ENCODE measurements at places on chromosomes 6 and 20. TPM values are rescaled to one million over a fixed set of nuclear protein-coding genes. Genes with fewer than 3 reads are reported as not detected.

DNA sequence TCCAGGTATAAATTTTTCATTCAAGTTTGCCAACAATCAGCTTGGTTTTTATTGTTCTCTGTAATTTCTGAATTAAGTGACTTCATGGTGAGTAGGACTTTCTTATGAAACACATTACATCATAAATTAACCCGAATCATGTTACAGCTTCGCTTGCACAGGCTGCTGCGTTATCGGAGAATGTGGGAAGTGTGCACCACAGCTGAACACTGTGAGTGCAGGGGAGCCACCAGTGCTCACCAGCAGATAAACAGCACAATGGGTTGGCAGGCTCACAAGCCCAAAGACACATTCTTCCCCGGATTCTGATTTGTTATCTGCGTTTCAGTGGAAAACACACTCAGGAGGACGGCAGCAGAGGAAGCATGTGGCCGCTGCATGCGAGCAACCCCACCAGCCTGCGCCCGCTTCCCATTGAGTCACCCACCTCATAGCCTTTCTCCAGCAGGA lies 121.1 kb downstream of the GMDS start:
- DNase-seq: peak; percentile 98

DNA sequence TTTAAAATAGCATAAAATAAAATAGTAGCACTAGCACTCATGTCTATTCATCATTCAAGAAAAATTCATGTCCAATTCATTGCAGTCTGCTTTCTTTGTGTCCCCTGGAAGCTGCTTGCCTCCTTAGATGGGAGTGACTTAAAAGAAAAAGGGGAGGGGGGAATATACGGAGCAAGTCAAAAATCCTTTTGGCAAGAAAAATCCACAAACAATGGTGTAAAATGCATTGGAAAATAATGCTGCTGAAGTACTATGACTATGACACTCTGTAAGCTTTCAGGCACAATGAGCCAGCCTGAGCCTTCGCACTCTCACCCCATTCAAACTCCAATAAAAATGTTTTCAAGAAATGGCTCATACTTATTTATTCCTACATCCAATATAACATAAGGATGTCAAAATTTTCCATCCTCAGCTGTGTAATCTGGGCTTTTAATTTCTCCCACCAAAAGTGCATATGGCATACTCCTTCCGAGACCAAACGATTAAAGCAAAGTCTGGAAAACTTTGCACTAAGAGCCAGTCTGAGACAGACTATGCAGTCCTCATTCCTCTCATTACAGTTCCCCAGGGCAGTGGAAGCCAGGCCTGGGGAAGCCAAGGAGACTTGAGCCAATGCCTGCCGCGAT lies 790 bp downstream of the NEDD9 start:
- peak; percentile 76 for DNase-seq

TNF gene
- not detected for total RNA-seq

DNA sequence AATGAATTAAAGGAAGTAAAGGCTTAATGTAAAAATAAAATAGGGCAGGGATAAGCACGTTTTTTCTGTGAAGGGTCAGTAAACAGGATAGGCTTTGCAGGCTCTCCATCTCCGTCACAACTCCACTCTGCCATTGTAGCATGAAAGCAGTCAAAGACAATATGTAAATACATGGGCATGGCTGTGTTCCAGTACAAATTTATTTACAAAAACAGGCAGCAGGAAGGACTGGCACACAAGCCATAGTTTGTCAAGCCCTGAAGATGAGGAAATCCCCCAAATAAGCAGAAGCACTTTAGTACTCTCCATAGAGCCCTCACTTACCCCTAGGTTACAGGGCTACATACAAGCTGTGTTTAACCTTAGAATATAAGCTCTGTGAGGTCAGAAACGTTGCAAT lies 8.9 kb upstream of the FBXO9 start:
- DNase-seq: no peak

- DNase-seq: no peak
These were observed 128.9 kb downstream of the TMEM200A start for GRCh38 chr6:130494729-130495128.

DNA sequence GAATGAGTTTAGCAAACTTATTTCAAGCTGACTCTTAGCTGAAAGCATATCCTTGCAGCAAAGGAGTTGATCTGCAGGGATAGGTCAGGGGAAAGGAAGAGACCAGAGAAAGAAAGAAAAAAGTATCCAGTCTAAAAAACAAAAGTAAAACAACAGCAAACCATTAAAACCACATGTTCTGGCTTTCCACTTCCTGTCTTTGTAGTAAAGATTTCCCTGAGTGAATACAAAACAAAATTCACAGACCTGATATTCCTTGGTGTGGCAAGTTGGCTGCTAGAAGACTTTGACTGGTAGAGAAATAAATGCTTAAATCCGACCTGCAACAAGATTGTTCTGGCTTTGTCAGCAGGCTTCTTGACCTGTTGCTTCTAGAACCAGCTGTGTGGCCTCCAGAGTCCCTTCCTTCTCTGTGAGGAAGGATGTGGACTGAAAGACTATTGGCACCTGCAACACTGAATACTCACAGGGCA lies 23.4 kb upstream of the MCM3 start:
- no peak for DNase-seq

DNA sequence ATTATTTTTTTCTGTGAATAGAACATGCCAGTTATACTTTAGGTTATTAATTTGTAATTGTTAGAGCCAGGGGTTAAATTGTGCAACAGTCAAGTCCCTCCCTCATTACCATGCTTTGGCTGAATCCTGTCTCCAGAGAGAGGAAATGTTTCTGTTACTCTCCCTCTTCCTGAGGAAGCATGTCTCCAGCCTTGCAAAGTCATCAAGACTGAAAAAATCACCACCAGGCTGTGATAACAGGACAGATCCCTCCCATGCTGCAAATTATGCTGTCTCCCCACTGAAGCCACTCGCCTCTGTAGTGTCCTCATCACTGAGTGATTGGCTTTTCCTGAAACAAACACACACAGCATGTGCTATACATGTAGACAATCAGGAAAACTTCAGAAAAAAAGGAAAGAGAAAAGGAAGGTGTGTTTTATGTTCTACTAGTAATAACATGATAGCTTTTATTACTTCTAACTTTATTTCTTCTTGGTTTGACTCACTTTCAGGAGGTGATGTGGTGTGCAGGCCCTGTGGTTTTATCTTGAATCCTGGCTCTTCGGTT lies 290.0 kb upstream of the JAG1 start:
- DNase-seq: no peak

DNA sequence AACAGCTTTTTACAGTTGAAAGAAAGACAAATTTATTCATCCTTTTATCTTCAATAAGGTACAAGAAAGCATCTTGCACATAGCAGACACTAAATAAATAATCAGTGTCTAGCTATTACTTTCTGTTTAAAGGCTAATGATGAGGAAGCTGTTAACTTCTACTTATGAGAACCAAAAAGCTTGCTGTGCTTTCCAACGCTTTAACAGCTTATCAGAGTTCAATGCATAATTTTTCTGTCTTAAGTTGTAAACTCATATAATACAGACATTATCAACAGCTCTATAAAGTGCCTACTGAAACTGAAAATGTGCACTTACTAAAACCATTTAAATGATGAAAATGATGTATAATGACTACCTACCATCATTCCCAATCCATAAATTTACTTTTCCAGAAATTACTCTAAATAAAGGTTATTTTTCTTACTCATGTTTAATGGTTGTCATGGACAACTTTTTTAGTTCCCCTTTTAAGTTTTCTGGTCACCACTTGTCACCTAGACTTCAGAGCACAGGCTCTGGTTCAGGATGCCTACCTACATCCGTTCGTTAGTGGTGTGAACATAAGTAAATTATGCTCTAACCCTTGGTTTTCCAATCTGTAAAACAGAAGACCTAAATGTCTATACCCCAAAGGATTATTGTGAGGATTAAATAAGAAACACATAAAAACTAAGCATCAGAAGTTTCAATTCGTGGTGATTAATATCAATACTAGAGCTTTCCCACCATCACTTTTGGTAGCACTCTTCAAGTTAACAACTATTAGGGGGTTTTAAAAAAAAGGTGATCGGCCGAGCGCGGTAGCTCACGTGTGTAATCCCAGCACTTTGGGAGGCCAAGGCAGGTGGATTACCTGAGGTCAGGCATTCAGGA lies 8.0 kb downstream of the PNISR start:
- no peak for DNase-seq

DNA sequence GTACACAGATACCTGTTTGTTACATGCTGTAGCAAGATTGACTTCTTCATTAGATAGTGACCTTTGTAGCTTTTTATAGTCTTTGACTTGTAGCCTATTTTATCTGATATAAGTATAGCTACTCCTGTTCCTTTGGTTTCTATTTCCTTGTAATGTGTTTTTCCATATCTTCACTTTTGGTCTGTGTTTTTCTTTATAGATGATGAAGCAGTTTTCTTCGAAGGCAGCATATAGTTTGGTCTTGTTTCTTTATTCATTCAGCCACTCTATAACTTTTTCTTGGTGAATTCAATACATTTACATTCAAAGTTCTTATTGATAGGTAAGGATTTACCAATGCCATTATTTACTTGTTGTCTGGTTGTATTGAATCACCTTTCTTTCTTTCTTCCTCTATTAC lies 1357.3 kb upstream of the EYS start:
- DNase-seq: no peak

GRCh38 chr6:55088902-55089301 lies 85.4 kb upstream of the HCRTR2 start:
- DNase-seq: no peak

GSTA2 gene
- total RNA-seq: not detected

IRF4 gene
- total RNA-seq: not detected

- DNase-seq: no peak
These were observed 80.4 kb upstream of the PMEPA1 start for GRCh38 chr20:57790176-57790575.

SOX12 gene
- total RNA-seq: 79.8 TPM

DNA sequence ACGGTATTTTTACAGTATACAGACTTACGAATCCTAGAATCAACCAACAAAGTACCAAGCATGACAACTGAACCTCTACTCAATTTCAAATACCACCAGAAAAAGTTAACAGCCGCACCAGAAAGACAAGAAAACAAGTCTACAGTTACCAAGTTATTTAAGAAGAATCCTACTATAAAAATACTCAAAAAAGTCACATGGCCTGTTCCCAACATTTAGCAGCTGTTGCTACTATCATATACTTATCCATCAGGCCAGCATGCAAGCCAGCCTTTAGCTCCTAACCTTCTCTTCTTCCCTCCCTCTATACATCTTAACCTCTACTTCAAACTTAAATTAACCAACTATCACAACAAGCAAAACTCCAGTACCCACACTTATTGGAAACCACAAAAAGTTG lies 1.9 kb downstream of the SYNCRIP start:
- DNase-seq: no peak

- DNase-seq: peak; percentile 29
These were observed 380.2 kb downstream of the LAMA2 start for GRCh38 chr6:129263176-129263575.

DNA sequence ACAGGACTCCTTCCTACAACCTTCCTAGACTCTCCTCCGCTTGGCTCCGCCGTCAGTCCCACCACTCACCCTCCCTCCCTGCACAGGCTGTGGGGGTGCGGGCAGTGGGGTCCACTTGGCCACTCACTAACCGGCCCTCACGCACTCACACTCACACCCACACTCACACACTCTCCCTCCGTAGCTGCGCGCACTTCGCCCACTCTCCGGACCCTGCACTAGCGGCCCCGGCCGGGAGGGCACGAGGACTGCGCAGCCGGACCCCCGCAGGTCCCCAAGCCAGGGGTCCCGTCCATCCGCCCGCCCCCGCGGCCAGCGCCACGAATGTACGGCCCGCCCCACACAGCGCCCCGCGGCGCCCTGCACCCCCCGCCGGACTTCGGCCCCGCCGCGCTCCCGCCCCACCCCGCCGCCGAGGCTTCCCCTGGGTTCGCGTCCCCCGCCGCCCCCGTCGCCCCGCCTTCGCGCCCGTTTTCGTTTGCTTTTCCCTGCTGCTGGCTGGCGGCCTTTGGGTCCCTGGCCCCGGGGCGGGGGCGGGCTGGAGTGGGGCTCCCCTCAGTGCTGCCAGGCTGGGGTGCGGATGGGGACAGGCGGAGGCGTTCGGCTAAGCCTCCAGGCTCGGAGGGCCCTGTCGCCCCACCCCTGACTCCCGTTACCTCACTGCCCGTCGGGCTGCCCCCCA lies 23.0 kb upstream of the SLC22A7 start:
- no peak for DNase-seq

GRCh38 chr20:17940224-17940971 lies 28.2 kb downstream of the SNX5 start:
- DNase-seq: no peak

PPP1R14C gene
- total RNA-seq: 104 TPM

DNA sequence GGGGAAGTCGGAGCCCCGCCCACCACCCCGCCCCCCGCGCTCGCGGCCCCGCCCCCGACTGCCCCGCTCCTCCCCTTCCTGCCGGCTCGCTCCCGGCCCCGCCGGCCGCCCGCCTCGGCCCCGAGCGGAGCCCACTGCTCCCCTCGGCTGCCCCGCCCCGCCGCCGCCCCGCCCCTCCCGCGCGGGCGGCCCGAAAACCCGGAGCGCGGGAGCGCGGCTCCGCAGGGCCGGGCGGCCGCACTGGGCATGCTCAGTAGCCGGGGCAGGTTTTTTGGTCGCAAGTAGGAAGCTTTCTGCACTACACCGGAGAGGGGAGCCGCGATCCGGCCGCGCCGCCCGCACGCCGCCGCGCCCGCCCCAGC lies at the start of gene CDYL:
TSS of gene CDYL (plus strand) at position 274 of the 362 bp plus-strand sequence. CDS start 380 bp downstream, outside the sequence.
- peak; percentile 93 for DNase-seq

DNA sequence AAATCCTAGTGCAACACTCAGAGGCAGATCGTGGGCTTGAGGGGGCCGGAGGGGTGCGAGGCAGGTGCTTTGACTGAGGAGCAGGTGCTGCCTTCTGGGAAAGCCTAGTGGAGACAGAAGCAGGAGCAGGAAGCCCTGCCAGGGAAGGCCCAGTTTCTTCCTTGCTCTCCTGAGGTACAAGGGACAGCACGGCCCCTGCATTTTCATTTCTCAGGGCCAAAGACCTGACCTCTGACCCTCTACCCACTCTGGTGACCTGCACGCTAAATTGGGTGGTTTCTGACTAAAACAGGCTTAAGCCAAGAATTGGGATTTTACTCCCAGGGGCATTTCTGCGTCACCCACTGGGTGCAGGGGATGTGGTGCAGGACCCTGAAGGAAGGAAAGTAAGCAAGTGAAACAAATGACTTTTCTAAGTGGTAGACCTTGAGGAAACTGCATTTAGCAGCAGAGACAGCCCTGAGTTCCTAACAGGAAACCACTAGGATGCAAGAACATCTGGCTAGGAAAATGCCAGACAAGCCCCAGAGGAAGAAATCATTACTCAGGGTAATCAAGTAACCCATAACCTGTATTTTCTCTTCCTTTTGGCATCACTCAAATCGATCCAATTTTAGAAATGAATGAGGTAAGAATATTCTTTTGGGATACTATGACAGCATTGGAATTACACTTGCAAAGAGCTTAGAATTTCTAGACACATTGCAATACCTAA lies 141.7 kb downstream of the CD164 start:
- DNase-seq: no peak

EDN3 gene
- not detected for total RNA-seq

DNA sequence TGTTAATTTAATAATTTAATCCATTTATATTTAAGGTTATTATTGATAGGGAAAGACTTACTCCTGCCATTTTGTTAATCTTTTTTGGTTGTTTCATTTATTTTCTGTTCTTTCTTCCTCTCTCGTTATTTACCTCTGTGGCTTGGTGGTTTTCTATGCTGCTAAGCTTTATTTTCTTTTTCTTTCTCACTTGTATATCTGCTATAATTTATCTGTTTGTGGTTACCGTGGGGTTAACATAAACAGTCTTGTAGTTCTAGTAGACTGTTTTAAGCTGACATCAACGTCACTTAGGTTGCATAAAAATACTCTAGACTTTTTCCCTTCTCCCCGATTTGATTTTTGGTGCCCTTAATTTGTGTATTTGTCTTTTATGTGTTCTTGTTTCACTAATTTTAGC lies 381.3 kb upstream of the SPTLC3 start:
- no peak for DNase-seq

All from cardiac muscle cell (in vitro differentiated cells and primary cell).